ENCODE measurements at places on chromosomes 7 and 10. TPM values are rescaled to one million over a fixed set of nuclear protein-coding genes. Genes with fewer than 3 reads are reported as not detected.

GTF2IRD1 gene
- 26.7 TPM for polyA plus RNA-seq

CNPY1 gene
- polyA plus RNA-seq: not detected

CDH23 gene
- polyA plus RNA-seq: 0.13 TPM

CNOT4 gene
- polyA plus RNA-seq: 8.4 TPM

DYNC1I1 gene
- polyA plus RNA-seq: not detected

HOXA2 gene
- 0.20 TPM for polyA plus RNA-seq

STEAP4 gene
- polyA plus RNA-seq: not detected

TRPV5 gene
- not detected for polyA plus RNA-seq

TWIST1 gene
- not detected for polyA plus RNA-seq

HOXA3 gene
- polyA plus RNA-seq: 4.6 TPM

CWF19L1 gene
- polyA plus RNA-seq: 11.8 TPM

PLEKHS1 gene
- not detected for polyA plus RNA-seq

LEP gene
- 0.04 TPM for polyA plus RNA-seq

GPNMB gene
- 0.91 TPM for polyA plus RNA-seq

DRGX gene
- polyA plus RNA-seq: not detected

MINPP1 gene
- polyA plus RNA-seq: 18.4 TPM

CUBN gene
- polyA plus RNA-seq: 0.32 TPM

FAM25A gene
- polyA plus RNA-seq: not detected

NEUROD6 gene
- not detected for polyA plus RNA-seq

VGF gene
- 0.21 TPM for polyA plus RNA-seq

GHRHR gene
- not detected for polyA plus RNA-seq

NUTM2A gene
- 0.20 TPM for polyA plus RNA-seq

ITPRID1 gene
- polyA plus RNA-seq: not detected

CDC14C gene
- polyA plus RNA-seq: not detected

CPA2 gene
- 0.04 TPM for polyA plus RNA-seq

ORC5 gene
- polyA plus RNA-seq: 4.8 TPM

TDRD1 gene
- not detected for polyA plus RNA-seq

RSBN1L gene
- 7.7 TPM for polyA plus RNA-seq

MOGAT3 gene
- polyA plus RNA-seq: 39.2 TPM

OR2A42 gene
- not detected for polyA plus RNA-seq

GPC2 gene
- polyA plus RNA-seq: 0.76 TPM

Data from HepG2 (cell line).